CD8-positive, alpha-beta memory T cell (primary cell): ENCODE measurements at places on chromosomes 6 and 20.

GRCh38 chr6:127966616-127967015 is 65.8 kb upstream of the THEMIS start:
- no peak for DNase-seq

GRCh38 chr6:33595001-33595846 is 15.1 kb upstream of the BAK1 start:
- no peak for DNase-seq

DNA sequence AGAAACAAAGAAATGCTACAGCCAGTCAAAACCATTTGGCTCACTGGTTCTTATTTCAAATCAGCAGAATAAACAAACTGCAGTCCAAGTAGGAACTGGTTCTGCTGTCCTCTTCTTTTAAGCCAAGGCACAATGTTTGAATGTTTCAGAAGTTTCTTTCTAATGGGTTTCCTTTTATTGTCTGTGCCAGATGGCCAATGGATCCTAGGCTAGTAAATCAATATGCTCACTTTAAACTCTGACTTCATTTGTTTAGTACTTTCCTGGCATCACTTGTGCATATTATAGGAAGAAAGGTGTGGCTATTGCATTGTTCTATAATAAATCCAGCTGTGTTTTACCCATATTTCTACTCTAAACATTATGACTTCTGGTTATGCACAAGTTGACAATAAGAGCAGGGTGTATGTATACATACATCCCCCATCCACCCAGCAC is 99.7 kb upstream of the PLCB4 start:
- DNase-seq = no peak

- no peak for DNase-seq
These were observed 27.0 kb upstream of the TBC1D7 start for GRCh38 chr6:13355043-13355945.
